ENCODE measurements at places on chromosomes 3 and 15. TPM values are rescaled to one million over a fixed set of nuclear protein-coding genes. Genes with fewer than 3 reads are reported as not detected.

Gene PGBD4
- total RNA-seq: 2.6 TPM

Gene ZNF148
- total RNA-seq: 42.4 TPM

Gene PPP1R14D
- total RNA-seq: not detected

Gene TRPM1
- not detected for total RNA-seq

Gene BDH1
- total RNA-seq: 3.9 TPM

Gene BCL2A1
- total RNA-seq: 4.9 TPM

Gene TTLL3
- total RNA-seq: 28.2 TPM

Gene RHOV
- not detected for total RNA-seq

Gene ACAD9
- 56.0 TPM for total RNA-seq

Measured in uterine smooth muscle cell (primary cell).